ENCODE measurements at places on chromosomes 1 and 21.

GRCh38 chr1:107538502-107538901, 397.7 kb downstream of the NTNG1 start:
- DNase-seq = no peak

- DNase-seq = no peak
Observed at GRCh38 chr1:54249819-54250435, 50.0 kb downstream of the MRPL37 start.

- no peak for DNase-seq
Observed at GRCh38 chr1:24949331-24949881, 19.3 kb upstream of the RUNX3 start.

GRCh38 chr1:60874718-60875117, 207.6 kb upstream of the NFIA start:
- DNase-seq = no peak

GRCh38 chr21:37168666-37169065, 95.6 kb downstream of the TTC3 start:
- no peak for DNase-seq

DNA sequence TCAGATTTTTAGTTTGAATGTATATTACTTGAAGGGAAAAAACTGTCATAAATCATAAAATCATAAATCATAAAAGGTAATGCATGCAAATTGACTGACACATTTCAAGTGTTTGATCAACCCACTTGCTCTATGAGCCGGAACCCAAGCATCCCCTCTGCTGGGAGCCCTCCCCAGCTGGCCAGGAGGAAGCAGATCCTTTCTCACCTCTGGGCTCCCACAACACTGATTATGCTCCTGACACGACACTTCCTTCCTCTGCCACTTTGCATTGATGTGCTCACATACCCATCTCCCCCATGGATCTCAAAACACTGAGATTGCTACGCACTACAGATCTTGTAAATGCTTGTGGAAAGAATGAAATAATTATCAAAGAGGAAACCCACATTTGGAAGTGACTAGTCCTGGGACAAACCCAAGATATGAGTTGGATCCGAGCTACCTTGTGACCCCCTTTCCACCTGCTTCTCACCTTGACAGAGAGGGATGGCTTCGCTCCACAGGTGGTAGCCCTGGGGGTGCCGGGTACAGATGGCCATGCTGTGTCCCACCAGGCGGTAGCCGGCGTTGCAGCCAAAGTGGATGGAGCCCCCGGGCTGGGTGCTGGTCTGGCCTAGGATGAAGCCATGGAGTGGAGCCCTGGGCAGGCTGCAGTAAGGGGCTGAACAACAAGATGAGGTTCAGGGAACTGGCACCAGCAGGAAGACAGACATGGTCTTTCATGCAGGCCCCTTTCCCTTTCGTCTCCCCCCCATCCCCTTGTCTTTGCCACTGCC, 104.6 kb downstream of the ZSCAN20 start:
- DNase-seq = no peak

- DNase-seq = no peak
Observed at GRCh38 chr1:203148127-203148526, 20.6 kb downstream of the ADORA1 start.

DNA sequence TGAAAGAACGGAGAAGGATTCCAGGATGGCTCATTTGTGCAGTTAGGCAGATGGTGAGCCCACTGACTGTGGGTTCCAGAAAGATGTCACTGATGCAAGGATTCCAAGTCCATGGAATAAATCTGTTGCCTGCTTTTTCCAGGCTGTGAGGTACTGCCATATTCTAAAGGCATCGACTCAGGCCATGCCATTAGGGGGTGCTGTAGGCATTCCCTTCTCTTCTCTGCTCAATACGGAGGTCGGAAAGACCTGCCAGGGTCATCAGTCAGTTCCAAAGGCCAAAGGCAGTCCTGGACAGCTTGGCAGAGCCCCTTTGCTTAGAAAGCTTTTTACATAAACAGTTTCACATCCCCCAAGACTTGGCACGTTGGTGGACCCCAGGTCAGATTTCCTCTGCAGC, 31.7 kb upstream of the TMEM125 start:
- no peak for DNase-seq

- DNase-seq = no peak
Observed at GRCh38 chr1:15167386-15167785, 13.8 kb downstream of the TMEM51 start.

DNA sequence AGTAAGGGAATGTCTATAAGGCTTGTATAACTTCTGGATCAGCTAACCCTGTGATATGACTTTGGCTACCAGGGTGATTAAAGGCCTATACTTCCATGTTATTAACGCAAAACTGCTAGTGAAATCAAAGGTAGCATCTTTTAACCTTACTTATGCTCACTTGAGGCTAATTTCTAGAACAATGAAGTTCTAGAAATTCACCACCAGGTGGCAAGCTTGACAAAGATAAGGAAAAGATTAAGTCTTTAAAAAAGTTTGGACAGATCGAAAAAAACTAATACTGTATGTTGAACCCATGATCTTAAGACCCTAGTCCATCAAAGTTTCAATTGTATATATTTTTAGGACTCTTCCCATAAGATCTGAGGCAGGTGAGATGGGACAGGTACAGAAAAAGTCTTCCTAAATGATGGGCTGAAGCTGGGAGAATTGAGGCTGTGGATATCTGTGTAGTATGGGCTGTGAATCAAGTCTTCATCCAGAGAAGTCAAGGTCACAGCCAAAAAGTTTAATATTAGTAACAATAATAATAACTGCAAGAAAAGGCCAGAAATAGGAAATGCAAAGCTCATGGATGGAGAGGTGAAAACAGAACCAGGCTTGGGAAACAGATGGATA, 18.8 kb downstream of the KYAT3 start:
- DNase-seq = no peak

GRCh38 chr1:13498553-13498952, 15.2 kb downstream of the LRRC38 start:
- no peak for DNase-seq

GRCh38 chr1:185350027-185350442, 33.0 kb upstream of the IVNS1ABP start:
- DNase-seq = no peak

- no peak for DNase-seq
Observed at GRCh38 chr1:78279051-78279450, 211.7 kb upstream of the PTGFR start.

GRCh38 chr1:55443175-55443915, 228.2 kb upstream of the USP24 start:
- DNase-seq = no peak

DNA sequence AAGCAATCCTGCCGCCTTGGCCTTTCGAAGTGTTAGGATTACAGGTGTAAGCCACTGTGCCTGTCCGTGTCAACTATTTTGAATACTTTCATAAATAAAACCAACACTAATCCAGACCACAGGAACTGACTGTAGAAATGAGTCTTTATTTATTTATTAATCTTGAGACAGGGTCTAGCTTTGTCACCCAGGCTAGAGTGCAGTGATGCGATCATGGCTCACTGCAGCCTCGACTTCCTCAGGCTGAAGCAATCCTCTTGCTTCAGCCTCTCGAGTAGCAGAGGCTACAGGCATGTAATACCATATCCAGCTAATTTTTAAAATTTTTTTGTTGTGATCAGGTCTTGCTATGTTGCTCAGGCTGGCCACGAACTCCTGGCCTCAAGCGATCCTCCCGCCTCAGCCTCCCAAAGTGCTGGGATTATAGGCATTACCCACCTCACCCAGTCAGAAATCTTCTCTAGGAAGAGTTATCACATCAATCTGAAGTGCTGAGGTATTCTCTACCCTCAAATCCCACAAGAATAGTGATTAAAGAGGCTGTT, 21.7 kb upstream of the CPLANE2 start:
- no peak for DNase-seq

DNA sequence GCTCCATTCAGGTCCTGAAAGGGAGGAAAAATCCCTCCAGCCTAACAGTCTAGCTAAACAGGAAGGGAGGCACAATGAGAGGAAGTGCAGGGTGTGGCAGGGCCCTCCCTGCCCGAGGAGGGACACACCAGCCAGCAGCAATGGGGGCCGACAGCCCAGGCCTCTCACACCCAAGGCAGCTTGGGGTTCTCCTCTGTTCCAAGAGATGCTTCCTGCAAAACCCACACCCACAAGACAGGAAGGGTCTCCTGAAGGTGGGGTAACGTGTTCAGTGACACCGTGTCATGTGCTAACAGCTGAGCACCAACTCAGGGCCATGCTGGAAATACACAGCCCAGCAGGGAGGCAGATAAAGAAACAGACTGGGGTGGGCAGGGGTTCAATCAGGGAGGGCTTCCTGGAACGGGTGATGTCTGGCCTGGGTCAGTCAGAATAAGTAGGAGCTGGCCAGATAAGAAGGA, 10.2 kb downstream of the ECE1 start:
- no peak for DNase-seq

- no peak for DNase-seq
Observed at GRCh38 chr1:40339420-40340323, 22.6 kb upstream of the COL9A2 start.

GRCh38 chr1:186775881-186776560, 52.7 kb upstream of the PLA2G4A start:
- DNase-seq = no peak

DNA sequence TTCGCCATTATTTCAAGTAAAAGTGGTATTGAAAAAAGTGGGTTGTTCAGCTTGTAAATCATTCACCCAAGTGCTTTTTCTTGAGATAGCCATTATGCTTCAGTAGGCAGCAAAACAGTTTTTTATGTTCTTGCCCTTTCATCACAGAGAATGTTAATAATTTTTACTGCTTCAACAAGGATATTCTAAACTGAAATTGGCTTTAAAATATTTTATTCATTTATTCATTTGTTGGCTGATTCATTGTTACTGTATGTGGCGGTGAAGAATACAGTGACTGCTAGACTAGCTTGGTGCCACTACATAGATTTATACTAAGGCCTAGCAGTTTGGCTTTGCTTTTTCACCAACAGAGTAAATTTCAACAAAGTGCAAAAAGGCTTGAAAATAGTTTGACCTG, 121.5 kb downstream of the OLFML2B start:
- DNase-seq = no peak

- DNase-seq = no peak
Observed at GRCh38 chr1:22552021-22552420, 11.3 kb upstream of the EPHA8 start.

DNA sequence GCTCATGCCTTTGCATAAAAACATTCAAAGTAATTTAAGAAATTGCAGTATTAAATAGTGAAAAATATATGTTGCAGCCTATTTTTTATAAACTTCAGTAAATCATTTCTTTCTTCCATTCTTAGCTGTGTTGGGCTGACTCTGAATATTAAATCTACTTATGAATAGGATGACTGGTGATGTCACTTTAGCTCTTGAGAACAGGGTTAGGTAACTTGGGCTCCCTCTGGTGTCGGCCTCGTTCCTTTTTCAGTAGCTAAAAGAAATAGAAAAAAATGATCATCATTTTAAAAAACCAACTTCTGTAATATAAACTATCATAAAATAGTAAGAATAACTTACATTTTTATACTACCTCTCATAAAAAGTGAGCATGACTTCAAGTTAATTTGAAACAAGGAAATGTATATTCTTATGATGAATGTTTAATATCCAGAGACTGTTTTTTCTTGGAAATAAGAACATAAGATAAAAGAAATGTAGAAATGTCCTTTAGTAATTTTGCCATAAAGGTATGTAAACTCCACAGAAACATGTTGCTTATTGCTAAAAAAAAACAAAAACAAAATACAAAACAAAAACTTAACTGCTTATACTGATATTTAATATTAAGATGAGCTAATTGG, 26.8 kb upstream of the NCAM2 start:
- no peak for DNase-seq

DNA sequence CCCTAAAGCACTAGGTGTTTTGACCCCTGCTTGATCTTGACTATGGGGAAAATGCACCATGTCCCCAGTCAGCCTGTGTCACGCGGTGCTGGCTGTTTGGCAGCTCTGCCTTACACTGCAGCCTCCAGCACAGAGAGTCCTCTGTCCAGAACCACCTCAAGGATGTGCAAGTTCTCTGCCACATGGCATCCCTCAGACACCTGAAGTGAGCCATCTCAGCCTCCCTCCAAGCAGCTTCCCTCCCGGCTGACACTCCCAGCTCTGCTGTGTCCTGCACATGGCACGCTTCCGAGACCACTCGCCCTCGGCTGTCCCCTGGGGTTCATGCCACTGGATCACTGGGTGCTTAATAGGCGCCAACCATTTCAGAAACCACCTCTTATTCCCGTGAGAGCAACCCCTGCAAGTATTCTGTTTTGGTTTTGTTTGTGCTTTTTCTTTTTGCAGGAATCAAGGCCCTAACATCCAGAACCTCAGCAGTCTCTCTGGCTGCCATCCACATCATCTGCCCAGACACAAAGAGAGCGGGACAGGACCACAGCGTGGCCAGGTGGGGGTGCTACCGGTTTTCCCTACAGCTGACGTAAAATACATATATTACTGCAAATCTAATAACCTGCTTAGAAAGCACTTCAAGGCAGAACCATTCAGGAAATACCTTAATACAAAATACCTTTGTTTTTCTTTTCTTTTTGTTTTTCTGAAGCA, 45.7 kb downstream of the CAPZB start:
- no peak for DNase-seq

DNA sequence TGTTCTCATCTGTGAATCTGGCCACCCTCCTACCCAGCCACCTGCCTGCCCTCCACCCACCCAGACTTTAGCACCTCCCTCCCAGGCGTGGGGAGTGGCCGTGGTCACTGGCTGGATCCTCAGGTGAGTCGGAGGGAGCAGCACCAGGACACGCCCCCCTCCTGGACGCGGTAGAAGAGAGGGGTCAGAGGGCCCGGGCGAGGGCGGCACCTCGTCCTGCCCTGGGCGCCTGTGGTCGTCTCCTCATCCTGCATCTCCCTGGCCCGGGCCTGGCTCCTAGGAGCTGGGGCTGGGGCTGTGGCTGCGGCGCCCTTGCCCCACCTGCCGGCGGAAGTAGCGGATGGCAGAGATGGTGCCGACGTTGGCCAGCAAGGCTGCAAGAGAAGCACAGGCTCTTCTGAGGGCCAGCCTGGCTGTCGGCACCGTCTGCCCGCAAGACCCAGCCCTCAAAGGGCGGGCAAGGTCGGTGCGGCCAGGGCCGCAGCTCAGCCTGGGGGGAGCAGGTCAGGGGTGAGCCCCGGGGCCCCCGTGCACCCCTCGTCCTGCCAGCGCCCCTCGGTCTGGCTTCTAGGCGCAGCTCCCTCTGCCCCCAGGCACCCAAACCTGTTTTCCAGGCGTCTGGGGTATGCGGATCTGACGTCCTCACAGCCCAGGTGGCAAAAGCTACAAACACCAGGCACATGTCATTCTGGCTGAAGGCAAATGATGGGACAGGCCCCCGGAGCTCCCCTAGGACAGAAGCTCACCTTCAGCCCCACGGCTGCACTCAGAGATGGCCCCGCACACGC, 5.8 kb downstream of the PERM1 start:
- DNase-seq = peak; percentile 75

DNA sequence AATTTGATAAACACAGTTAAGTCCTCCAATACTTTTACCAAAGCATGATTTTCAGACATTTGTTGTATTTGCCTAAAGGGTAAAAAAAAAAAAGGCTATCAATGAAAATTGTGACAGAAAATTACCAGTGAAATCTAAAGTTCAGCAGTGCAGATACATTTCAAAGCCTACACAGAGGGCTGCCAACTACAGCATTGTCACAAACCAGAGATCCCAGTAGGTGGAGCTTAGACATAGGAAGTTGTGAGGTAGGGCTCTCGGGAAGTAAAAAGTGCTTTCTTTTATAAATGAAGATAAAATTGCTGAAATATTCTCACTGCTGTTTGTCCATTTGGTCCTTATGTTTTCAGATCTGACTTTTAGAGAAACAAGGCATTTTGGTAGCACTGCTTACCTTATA, 123.0 kb downstream of the DYRK1A start:
- no peak for DNase-seq

GRCh38 chr1:180229483-180230415, at the start of gene LHX4:
TSS of gene LHX4 (plus strand) at chr1:180230264. CDS start at chr1:180230530, 266 bp downstream.
- DNase-seq = no peak

GRCh38 chr1:241081473-241081872, 275.5 kb downstream of the RGS7 start:
- DNase-seq = no peak

All from activated naive CD4-positive, alpha-beta T cell treated with anti-CD3 and anti-CD28 coated beads, Interleukin-2, amount 50 U/mL, for 72 hours (primary cell).